ENCODE measurements at places on chromosomes 1 and 21. TPM values are rescaled to one million over a fixed set of nuclear protein-coding genes. Genes with fewer than 3 reads are reported as not detected.

The NTMT2 gene
- not detected for polyA plus RNA-seq

The HSPG2 gene
- polyA plus RNA-seq, result 6.0 TPM

The NID1 gene
- polyA plus RNA-seq, result 29.9 TPM

The RSPH1 gene
- 3.0 TPM for polyA plus RNA-seq

The ENAH gene
- polyA plus RNA-seq, result 9.6 TPM

The OLFML3 gene
- 21.0 TPM for polyA plus RNA-seq

The DIO1 gene
- not detected for polyA plus RNA-seq

The CYP4Z1 gene
- not detected for polyA plus RNA-seq

The LDLRAD1 gene
- not detected for polyA plus RNA-seq

The SMYD2 gene
- 16.7 TPM for polyA plus RNA-seq

The FAM72A gene
- polyA plus RNA-seq, result 4.9 TPM

The APCS gene
- polyA plus RNA-seq, result not detected

The PLA2G2F gene
- polyA plus RNA-seq, result 0.80 TPM

The IGSF3 gene
- 10.2 TPM for polyA plus RNA-seq

The FBXO2 gene
- 2.8 TPM for polyA plus RNA-seq

The S100A7 gene
- not detected for polyA plus RNA-seq

The HCN3 gene
- polyA plus RNA-seq, result 8.6 TPM

The SLAMF9 gene
- not detected for polyA plus RNA-seq

The A3GALT2 gene
- not detected for polyA plus RNA-seq

The ORC1 gene
- 6.1 TPM for polyA plus RNA-seq

The FCGR1A gene
- polyA plus RNA-seq, result 7.9 TPM

The ACOT11 gene
- 40.9 TPM for polyA plus RNA-seq
